ENCODE measurements at places on chromosomes 2 and 18.

GRCh38 chr2:172819943-172820342 is 84.3 kb downstream of the RAPGEF4 start:
- DNase-seq: no peak

GRCh38 chr2:231263118-231263831 is 64.8 kb downstream of the ARMC9 start:
- DNase-seq: no peak

DNA sequence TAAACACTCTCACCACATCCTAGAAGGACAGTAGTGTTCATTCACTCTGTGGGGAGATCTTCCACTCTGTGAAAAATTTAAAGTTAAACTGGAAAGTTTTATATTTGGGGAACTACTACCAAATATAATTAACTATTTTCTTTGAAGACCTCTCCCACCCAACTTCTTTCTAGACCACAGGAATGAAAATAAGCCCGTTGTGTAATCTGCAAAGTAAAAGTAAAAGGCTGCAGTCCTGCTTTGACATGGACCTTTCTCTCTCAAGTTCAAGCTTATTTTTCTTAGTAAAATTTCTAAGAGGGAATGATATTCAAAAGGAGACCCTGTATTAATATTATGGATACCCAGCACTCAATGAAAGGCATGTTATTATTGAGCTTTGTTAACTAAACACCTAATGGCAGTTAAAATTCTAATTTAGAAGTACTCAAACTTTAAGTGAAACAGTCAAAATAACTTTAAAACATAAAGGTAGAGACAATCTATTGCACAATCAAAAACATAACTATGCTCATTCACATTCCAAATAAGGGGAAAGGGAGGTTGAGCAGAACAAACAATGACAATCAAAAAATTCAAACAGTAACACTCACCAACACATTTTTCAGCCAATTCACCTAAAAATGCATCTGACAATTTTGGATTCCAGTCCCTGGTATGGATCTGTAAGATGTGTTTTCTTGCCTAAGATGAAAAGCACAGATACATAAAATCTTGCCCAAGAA is 98.5 kb downstream of the ATAD2B start:
- DNase-seq: no peak

GRCh38 chr2:149601141-149601796 is 13.7 kb upstream of the MMADHC start:
- DNase-seq: no peak

- no peak for DNase-seq
Observed at GRCh38 chr2:119794237-119794636, 34.5 kb downstream of the PTPN4 start.

- no peak for DNase-seq
Observed at GRCh38 chr2:223180463-223180862, 128.5 kb downstream of the KCNE4 start.

GRCh38 chr2:173607606-173608311 is 253.1 kb downstream of the CDCA7 start:
- DNase-seq: no peak

DNA sequence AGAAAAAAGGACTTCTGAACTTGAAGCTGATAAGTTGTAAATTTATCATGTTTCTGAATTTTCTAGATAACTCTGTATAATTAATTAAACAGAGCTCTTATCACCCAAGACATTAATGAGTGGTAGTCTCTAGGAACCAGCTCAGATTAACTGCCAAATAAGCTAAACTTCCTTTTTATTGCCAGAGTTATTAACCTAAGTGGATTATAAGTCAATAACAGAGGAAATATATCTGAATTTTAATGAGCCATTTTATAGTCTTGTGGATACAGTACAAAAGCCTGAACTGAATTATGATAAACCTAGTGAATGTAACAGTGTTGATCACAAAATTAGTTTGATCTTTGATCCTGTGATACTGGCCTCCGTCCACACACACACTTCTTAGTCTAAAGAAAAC is 111.5 kb downstream of the COMMD1 start:
- DNase-seq: no peak

GRCh38 chr2:40433736-40434135 is 18.2 kb downstream of the SLC8A1 start:
- peak; percentile 73 for DNase-seq

GRCh38 chr18:50661013-50661412 is 101.1 kb downstream of the MAPK4 start:
- DNase-seq: no peak

Measured in NCI-H524 (cell line).